ENCODE measurements at places on chromosomes 1 and 21.

GRCh38 chr1:234322979-234323378 lies 50.3 kb upstream of the COA6 start:
- peak; percentile 68 for DNase-seq

DNA sequence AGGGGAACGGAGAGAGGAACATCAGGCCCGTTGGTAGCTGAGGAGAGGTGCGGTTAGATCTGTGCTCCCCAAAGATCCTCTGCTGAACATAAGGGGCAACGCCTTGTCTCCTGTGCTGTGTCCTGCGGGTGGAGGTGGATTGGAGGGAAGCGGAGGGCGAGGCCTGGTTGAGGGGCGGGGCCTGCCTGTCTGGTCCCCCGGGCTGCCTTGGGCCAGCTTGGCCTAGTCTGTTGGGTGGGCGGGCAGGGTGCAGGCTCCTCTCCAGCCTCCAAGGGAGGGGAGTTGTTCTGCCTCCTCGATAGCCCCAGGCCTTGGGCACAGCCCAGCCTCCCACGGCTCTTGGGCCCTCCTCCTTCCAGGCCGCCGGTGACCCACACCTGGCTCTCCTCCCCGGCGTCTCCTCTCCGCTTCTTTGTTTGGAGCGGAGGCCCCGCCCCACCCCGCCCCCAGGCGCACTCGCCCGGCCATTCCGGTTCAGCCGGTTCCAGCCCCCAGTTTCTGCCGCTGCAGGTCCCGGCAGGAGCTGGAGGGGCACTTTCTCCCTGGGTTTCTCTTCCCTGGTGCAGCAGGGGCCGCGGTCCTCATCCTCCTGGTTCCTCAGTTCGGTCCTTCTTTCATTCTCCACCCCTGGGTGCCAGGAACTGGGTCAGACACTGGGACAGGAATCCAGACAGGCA lies 19.4 kb downstream of the PTPRF start:
- DNase-seq: peak; percentile 33

DNA sequence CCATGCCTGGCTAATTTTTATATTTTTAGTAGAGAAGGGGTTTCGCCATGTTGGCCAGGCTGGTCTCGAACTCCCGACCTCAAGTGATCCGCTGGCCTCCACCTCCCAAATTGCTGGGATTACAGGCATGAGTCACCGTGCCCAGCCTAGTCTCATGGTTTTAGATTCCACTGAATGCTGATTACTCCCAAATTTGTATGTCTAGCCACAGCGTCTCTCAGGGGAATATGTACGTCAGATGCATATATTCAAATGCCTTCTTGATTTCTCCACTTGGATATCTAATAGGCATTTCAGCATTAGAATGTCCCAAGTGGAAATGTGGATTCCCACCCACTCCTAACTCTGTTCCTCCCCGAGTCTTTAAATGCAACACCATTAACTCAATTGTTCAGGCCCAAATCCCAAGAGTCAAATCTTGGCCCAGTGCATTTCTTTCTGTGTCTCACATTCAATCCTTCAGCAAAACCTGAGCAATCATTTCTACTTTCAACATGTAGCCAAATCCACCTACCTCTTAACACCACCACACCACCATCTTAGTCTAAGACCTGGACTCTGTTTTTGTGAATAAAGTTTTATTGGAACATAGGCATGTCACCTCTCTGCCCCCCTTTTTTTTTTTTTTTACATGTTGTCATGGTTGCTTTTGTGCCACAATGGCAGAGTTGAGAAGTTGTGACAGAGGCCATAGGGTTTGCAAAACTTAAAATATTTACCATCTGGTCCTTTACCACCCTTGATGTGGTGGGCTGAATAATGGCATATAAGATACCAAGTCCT lies 9.8 kb upstream of the CAMTA1 start:
- no peak for DNase-seq

GRCh38 chr1:175823406-175823805 lies 80.0 kb upstream of the TNR start:
- no peak for DNase-seq

GRCh38 chr1:8239039-8239305 lies 78.9 kb upstream of the SLC45A1 start:
- DNase-seq: no peak

GRCh38 chr1:116513956-116514355 lies 56.9 kb downstream of the CD58 start:
- no peak for DNase-seq

- DNase-seq: no peak
Measured at GRCh38 chr1:65942476-65942875, 149.8 kb downstream of the PDE4B start.

- DNase-seq: no peak
Measured at GRCh38 chr1:200856716-200857357, 15.9 kb upstream of the GPR25 start.

DNA sequence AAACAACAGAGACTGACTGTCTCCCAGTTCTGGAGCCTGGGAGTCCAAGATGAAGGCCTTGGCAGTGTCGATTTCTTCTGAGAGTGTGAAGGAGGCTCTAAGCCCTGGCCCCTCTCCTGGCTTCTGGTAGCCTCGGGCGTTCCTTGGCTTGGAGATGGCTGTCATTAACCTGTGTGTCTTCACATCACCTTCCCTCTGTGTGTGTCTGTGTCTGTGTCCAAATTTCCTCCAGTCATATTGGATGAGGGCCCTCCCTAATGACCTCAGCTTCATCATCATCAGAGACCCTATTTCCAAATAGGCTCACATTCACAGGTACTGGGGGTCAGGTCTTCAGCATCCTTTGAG lies 138.3 kb downstream of the TOMM20 start:
- no peak for DNase-seq

DNA sequence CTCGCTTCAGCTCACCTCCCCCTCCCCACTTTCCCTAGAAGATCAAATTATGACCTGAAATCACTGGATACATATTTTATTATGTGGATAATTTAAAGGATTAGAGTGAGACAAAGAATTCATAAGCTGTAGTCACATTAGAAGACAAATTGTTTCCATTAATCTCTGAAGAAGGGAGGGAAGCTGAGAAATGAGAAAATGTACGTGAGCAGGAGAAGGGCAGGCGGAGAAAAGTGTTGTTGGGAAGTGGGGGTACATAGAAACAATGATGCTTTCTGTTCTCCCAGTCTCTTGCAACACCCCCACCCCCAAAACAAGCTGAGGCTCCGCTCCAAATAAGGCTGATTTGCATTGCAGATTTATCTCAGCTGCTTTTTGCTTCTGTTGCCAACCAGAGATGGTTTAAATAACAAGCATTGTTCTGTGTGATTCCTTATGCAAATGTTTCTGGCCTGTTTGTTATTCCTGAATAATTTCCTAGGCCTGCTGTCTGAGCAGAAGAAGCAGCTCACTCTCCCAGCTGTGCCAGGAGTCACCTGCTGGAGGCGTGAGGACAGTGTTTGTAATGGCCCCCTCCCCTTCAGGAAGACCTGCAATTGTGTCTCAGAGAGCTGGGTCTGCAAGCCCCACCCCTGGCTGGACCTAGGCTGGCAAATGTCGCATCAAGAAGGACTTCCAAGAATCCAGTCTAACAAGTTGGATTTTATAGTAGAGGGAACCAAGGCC lies 121.8 kb upstream of the TNR start:
- no peak for DNase-seq

DNA sequence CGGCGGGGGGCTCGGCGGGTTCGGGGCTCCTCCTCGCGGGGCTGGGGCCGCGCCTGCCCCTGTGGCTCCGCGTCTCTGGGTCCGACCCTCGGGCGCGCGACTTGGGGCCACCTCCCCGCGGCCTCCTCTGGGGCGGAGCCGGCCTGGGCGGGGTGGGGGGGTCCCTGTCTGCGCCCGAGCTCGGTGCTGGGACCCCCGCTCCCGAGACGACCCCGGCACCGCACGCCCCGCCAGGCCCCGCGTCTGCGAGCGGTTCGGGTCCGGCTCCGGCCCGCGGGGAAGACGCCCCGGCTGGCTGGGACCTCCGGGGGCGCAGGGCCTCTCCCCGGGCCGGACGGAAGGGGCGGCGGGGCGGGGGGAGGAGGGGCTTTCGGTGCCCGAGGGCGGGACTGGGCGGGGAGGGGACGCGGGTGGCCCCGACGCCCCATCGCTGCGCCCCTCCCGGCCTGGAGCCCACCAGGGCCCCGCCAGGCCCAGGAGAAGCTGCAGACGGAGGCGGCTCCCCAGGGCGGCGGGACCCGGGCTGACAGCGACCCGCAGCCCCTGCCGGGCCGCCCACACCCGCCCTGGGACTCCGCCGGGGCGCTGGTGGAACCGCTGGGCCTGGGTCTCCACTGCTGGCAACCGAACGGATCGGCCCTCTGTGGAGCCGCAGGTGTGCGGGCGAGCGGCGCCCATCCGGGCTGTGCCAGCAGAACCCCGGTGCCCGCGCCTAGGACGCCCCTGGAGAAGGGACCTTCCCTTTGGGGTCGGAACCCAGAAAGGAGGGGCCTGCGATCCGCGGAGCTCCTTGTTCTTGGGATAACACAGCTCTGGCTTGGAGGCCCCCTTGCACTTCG lies 610 bp downstream of the COL6A2 start:
- peak; percentile 39 for DNase-seq

DNA sequence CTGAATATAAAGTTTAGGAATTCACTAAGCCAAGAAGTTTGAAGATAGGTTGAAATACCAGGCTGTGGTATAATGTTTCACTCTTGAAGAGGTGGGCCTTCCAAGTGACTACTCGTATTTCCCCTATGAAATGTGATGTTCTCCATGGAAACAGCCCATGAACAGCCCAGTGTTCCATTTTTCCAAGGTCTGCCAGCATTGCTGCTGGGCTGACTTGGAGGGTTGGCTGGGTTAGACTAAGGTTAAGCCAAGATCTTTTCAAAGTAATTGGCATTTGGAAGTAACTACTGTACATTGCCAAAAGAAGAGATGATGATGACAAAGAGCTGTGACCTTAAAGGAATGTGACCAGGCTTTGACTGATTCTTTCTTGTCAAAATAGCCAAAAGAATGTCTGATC lies 73.8 kb downstream of the RPE65 start:
- DNase-seq: no peak

DNA sequence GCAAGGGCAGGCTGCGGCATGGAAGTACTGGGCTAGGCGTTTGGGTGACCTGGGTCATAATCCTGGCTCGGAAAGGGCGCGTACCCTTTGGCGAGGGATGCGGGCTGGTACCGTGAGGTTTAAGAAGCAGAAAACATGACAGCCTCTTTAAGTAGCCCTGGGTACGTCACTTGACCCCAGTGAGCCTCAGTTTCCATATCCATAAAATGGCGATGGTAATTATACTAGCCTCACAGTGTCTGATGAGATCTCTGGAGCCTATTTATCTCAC lies 700 bp downstream of the PIGV start:
- no peak for DNase-seq

- DNase-seq: no peak
Measured at GRCh38 chr1:88237058-88237457, 447.0 kb upstream of the PKN2 start.

GRCh38 chr1:229643996-229644745 lies 18.1 kb downstream of the URB2 start:
- no peak for DNase-seq

GRCh38 chr1:7786795-7787194 lies 2.7 kb downstream of the PER3 start:
- DNase-seq: no peak

- no peak for DNase-seq
Measured at GRCh38 chr1:162384601-162385279, 3.2 kb downstream of the C1orf226 start.

- no peak for DNase-seq
Measured at GRCh38 chr1:167620002-167620401, 10.0 kb upstream of the RCSD1 start.

- no peak for DNase-seq
Measured at GRCh38 chr1:49389699-49390098, 613.0 kb upstream of the BEND5 start.
